ENCODE measurements at places on chromosomes 11 and 22. TPM values are rescaled to one million over a fixed set of nuclear protein-coding genes. Genes with fewer than 3 reads are reported as not detected.
A peak's percentile ranks its signal among the peaks of the same experiment; 100 is the strongest.

Gene MOGAT2
- 169 TPM for total RNA-seq

GRCh38 chr22:30169002-30169401, 77.6 kb downstream of the LIF start:
- DNase-seq: no peak

GRCh38 chr22:39490135-39490798, 11.8 kb upstream of the MIEF1 start:
- DNase-seq: peak; percentile 75

DNA sequence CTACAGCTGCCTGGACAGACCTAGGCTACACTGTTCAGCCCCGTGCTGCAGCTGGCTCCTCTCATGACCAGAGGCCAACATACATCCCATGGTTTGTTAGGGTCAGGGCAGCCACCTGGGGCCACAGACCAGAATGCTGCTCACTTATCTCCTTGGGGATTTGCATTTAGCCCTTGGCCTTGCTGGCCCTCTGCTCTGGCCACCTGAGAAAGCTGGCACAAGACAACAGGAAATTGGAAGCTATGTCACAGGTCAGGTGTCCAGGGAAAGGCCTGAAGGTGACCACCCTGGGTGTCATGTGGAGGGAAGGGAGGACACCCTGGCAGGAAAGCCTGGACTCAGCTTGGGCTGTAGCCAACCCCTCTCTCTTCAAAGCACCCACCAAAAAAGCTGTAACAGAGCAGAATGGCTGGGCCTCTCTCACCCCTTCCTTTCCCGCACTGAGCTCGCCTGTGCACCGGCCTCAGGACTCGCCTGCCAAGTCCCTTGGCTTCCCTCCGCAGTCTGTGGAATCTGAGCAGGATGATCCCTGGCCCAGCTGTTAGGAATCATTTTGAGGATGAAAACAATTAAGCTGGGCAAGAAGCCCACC, 86.3 kb downstream of the SNX19 start:
- DNase-seq: peak; percentile 25

GRCh38 chr11:110141812-110142211, 48.6 kb downstream of the ZC3H12C start:
- DNase-seq: no peak

GRCh38 chr11:100619484-100619883, 67.6 kb upstream of the ARHGAP42 start:
- DNase-seq: no peak

DNA sequence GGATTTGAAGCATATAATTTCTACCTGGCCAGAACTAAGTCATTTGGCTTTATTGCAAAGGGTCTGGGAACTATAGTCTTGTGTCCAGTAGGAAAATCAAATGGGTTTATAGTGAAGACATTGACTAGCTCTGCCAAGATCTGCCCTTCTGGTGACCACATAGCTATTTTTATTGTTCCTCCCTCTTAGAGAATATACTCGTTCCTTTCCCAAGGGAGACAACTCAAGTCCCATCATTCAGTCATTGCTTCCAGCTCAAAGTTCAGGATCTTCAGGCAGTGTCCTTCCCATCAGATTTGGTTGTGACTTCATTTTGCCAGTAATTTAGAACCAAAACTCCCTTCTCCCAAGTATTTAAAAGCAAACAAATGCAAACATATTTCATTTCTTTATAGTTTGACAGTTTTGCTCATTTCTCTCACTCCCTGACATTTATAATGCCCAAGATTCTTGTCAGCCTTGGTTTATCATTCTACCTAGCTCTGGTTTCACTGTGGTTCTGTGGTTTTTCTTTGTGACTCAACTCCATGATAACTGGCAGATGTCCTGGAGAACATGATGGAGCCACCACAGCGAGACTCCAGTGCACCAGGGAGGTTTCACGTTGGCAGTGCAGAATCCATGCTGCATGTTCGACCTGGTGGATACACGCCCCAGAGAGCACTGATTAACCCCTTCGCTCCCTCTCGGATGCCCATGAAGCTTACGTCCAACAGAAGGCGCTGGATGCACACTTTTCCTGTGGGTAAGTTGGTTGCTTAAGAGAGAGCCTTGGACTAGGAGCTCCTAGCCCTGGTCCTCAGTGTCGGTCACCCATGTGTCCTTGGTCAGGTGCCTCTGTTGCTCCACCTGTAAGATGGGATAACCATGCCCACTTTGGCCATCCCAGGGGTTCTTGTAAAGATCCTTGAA, 64.9 kb downstream of the DEPDC5 start:
- no peak for DNase-seq
